ENCODE measurements at places on chromosomes 2 and 18.

GRCh38 chr2:6946722-6947121 is 29.5 kb downstream of the RNF144A start:
- no peak for DNase-seq

DNA sequence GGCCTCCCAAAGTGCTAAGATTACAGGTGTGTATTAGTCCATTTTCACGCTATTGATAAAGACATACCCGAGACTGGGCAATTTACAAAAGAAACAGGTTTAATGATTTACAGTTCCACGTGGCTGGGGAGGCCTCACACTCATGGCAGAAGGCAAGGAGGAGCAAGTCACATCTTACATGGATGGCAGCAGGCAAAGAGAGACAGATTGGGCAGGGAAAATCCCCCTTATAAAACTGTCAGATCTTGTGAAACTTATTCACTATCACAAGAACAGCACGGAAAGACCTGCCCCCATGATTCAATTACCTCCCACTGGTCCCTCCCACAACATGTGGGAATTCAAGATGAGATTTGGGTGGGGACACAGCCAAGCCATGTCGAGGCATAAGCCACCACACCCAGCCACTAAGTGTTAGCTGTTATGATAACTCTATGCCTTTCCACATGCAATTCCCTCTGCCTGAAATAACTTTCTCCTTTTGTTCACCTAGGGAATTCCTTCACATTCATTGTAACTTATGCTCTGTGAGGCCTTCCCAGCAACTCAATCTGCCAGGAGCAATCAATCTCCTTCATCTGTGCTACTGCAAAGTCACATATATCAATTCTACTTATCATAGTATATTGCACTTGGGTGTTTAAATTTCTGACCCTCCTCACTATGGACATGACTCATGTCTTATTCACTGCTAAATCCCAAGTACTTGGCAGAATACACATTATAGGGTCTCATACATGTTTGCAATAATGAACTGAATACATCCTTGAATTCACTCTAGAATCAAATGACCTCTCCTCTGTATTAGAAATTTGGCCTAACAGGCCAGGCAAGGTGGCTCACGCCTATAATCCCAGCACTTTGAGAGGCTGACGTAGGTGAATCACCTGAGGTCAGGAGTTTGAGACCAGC is 7.4 kb downstream of the MCEE start:
- DNase-seq, result no peak

DNA sequence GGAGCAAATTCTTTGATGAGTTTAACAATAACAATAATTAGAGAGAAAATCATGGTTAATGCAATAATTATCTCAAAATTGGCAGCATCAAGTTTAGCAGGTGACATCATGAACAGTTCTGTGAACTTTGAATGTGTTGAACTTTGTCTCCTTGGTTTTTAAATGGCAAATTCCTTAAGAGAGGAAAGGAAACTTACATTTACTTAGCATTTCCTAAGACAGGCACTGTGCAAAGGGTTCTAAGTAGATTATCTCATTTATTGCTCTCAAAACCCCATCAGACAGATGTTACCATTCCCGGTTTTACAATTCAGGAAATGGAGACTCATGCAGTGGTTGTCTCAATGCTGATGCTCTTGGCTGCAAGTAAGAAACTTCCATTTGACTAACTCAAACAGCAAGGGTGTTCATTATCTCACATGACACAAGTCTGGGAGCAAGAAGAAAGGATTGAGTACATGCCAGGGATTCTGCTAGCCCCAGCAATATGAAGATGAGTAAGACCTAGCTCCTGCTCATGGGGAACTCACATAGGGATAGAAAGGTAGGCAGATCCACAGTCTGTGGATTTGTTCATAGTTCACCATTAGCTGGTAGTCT is 81.3 kb upstream of the ITGA6 start:
- DNase-seq, result no peak

DNA sequence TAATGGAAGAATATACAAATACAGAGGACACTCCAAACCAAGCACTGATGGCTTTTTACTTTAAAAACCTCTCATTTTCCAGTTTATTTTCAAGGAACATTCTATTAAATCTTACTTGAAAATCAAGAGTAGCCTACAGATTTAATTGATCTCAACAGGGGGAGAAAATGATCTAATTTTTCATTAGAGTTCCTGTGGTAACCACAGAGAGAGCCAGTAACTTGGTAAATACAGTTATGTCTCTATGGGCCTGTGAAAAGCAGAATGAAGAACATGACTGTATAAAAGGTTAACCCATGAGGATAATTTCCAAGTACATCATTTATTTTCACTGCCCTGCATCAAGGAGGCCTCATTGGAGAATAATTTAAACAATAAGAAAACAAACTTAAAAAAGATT is 39.8 kb upstream of the ITPRID2 start:
- no peak for DNase-seq

GRCh38 chr2:182504903-182505302 is 78.1 kb upstream of the PDE1A start:
- no peak for DNase-seq

DNA sequence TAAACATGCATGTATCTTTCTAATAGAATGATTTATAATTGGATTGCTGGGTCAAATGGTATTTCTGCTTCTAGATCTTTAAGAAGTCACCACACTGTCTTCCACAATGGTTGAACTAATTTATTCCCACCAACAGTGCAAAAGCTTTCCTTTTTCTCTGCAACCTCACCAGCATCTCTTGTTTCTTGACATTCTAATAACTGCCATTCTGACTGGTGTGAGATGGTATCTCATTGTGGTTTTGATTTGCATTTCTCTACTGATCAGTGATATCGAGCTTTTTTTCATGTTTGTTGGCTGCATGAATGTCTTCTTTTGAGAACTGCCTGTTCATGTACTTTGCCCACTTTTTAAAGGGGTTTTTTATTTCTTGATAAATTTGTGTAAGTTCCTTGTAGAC is 182.5 kb downstream of the ANKRD44 start:
- no peak for DNase-seq

GRCh38 chr2:231514951-231515297 is 15.3 kb downstream of the NMUR1 start:
- no peak for DNase-seq

DNA sequence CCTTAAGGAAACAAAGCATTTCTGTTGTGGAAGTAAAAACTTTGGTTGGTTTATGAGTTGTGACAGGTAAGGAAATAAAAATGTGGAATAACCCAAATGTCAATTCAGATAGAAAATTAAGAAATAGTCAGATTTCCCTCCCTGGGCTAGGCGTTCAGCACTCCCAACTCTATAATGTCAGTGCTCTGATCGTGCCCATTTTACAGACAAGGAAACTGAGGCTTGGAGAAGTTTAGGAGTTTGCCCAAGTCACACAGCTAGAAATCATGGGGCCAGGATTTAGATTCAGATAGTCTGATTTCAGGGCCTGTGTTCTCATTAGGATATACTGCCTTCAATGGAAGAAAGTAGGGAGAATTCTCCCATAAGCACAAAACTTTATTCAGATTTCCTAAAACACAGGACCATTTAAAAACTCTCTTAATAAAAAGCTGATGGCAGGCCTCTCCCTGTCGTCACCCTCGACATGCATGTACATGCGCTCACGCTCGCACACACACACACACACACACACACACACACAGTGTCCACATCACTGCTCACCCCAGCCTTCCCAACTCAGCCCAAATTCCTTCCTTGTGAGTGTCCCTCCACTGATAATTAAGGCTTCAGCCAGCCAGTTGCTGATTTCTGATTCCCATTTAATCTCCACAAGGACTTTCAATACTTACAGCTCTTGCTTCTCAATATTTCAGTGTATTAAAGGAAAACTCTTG is 49.1 kb upstream of the SLC14A2 start:
- no peak for DNase-seq

DNA sequence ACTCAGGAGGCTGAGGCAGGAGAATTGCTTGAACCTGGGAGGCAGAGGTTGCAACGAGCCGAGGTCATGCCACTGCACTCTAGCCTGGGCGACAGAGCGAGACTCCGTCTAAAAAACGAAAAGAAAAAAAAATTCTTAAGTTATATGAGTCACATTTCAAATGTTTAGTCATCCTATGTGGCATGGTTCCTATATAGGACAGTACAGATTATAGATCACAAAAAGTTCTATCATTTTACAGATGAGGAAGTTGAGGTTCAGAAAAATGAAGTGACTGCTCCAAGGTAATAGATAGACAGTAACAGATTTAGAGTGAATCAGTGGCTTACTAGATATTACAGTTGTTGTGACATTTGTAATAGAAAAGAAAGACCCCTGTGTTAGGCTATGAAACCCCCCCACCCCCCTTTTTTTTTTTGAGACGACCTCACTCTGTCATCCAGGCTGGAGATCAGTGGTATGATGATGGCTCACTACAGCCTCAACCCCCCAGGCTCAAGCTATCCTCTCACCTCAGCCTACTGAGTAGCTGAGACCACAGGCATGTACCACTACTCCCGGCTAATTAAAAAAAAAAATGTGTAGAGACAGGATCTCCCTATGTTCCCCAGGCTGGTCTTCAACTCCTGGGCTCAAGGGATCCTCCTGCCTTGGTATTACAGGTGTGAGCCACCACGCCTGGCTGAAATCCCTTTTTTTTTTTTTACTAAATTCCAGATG is 22.7 kb downstream of the PTPN4 start:
- DNase-seq, result no peak

- DNase-seq, result no peak
Observed at GRCh38 chr2:4753721-4754120, 938.5 kb upstream of the SOX11 start.

- DNase-seq, result no peak
Observed at GRCh38 chr2:48943436-48943835, 187.9 kb upstream of the LHCGR start.

- DNase-seq, result no peak
Observed at GRCh38 chr2:219857751-219858150, 230.3 kb downstream of the SLC4A3 start.

DNA sequence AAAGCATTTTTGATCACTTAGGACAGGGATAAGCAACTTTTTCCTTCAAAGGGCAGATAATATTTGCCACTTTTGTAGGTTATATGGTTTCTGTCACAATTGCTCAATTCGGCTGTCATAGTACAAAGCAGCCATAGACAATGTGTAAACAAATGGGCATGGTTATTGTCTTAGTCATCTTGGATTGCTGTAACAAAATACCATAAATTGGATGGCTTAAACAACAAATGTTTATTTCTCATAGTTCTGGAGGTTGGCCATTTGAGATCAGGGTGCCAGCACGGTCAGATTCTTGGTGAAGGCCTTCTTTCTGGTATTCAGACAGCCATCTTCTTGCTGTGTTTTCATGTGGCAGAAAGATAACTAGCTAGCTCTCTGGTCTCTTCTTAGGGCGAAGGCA is 91.2 kb downstream of the TAF4B start:
- no peak for DNase-seq

DNA sequence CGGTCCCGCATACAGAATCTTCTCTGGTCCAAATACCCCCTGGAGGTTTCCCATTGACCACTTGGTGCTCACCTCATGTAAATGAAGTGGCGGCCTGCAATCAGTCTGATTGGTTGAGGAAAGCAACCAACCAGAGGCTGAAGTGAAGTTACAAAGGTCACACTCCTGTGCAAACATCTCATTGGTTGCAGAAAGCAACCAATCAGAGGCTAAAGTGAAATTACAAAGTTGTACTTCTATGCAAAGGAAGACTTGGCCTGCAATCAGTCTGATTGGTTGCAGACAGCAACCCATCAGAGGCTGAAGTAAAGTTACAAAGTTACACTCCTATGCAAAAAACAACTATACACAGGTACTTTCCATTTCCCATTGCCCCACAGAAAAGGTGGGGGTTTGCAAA is 2.5 kb upstream of the SP100 start:
- DNase-seq, result no peak

DNA sequence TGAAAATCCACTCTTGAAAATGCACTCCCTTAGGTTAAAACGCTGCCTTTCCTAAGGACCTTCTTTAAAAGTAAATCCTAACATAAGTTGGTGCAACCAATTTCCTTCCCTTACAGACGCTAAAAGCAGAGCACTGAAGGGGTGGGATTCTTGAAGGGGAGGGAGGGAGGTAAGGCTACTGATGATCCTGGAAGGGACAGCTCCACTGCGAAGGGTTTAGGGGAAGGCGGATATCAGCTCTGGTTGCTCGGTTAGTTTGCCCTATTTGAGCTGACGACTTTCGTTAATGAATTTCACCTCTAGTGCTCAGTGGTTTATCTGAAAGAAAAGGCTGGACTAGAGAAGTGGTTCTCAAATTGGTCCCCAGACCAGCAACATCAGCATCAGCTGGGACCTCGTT is 49.7 kb upstream of the SIGLEC15 start:
- DNase-seq, result no peak

DNA sequence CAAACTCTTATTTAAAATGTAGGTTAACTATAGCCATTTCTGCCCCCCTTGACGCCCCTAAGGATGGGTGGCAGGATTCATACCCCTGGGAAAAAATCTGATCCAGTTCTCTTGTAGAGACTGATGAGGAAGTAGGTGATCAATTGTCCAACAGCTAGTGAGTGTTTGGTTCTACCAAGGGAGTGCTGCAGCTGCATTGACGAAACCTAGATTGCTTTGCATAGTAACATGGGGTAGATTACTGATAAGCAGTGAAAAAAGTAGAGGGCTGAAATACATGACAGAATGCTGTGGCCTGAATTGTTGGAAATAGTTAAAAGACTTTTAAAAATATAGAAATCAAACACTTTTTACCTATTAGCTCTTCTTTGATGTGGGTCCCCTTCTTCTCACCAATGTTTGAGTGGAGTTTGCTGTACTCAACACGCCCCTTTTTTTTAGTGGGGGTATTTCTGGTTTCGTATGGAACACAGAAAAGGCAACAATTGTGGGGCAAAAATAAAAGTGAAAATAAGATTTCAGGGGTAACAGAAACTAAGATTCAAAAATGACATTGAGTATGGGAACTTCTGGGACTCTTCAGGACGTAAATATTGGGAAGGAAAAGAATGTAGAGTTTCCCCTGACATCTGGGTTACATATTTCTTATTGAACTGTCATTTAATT is 66.2 kb downstream of the MAIP1 start:
- DNase-seq, result no peak

DNA sequence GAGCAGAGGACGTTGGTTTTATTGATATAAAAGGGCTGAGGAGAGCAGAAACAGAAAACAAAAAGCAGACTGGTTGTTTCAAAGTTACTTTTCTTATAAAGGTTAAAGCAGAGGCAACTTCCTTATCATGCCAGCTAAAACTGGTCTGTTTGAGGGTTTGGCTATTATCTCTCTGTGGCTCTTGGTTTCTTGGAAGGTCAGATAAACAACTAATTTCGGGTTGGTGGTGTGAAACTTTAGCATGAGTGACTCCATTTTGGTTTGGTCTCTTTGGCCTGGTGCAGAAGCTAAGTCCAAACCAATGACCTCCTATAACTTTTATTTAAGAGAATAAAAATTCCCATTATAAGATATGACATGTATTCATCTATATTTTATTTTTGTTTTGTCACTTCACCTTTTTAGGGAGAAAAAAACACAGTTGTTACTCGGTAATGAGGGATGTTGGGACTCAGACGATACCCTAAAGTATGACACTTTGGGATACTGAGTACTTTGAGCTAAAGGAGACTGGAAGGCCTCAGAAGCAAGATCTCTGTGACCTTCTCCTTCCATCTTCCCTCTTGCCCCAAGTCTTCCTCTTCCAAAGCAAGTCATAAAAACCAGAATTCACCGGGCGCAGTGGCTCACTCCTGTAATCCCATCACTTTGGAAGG is 23.3 kb downstream of the TNFAIP6 start:
- no peak for DNase-seq
